ENCODE measurements at places on chromosomes 5 and 9.

DNA sequence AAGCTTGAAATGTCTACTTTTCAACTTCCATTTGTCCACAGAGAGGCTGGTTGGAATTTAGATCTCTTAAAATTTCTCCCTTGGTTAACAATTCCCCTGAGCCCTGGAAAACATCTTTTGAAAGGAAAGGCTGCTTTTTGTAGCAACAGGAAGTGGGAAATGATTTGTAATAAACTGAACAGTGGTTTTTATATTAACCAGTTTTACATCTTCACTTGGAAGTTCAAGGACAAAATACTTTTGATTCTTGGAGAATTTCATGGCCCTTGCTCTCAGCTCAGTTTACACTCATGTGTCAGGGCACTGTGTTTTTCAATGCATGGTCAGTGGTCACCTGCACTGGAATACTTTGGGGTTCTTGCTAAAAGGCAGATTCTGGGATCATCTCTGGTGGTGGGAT, 9.9 kb downstream of the MLANA start:
- no peak for DNase-seq

GRCh38 chr9:14327036-14327435, 13.1 kb upstream of the NFIB start:
- DNase-seq = no peak

GRCh38 chr5:172114875-172115422, 73.1 kb downstream of the STK10 start:
- no peak for DNase-seq

- no peak for DNase-seq
Measured at GRCh38 chr9:76608575-76609273, 149.7 kb downstream of the GCNT1 start.

DNA sequence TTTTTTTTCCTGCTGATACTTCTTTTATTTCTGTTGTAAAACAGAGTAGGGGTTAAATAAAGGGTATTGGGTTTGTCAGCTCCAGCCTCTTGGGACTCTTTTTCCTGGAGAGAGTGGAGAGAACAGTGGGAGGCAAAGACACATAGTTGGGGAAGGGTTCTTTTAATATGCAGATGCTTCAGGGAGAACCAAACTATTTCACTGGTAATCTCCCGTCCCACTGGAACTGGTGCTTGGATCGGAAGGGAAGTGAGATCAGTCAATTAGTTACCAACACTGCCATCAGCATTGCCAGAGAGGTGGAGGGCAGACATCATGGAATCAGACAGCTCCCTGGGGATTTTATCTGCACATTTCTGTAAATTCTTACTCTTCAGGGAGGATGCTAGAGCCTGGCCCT, 47.6 kb upstream of the ELOVL7 start:
- no peak for DNase-seq

DNA sequence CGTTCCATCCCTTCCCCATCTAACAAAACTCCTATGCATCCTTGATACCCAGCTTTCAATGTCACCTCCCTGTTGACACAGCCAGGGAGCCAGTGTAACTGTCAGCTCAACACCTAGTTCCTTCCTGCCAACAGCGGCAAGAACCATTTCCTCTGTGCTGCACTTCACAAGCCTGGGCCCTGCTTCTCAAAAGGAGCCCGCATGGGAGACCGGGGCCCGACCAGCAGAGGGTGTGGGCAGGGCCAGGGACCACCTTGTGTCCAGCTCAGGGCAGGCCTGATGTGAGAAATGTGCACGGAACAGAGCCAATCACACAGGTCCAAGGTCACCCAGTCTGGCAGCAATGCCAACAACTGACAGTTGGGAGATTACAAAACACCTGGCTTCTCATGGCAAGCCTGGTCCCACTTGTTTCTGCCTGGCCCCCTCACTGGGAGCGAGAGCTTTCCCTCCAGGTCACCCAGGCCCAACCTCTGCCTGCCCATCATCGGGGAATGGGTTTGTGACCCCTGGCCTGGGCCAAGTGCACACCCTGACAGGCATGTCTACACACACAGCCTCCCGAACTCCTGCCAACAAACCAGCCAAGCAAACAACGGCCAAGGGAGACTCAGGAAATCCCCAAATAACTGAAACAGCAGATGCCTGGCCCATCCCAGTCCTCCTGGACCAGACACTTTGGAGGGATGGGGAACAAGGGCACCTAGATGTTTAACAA, 3.1 kb downstream of the RNF44 start:
- DNase-seq = no peak

- DNase-seq = no peak
Measured at GRCh38 chr5:152400846-152401245, 4.2 kb downstream of the NMUR2 start.

GRCh38 chr9:4559261-4560182, 69.3 kb downstream of the SLC1A1 start:
- DNase-seq = no peak

GRCh38 chr5:125274211-125274610, 527.8 kb upstream of the ZNF608 start:
- no peak for DNase-seq

GRCh38 chr9:73132034-73132776, 19.5 kb upstream of the ANXA1 start:
- DNase-seq = peak; percentile 92

DNA sequence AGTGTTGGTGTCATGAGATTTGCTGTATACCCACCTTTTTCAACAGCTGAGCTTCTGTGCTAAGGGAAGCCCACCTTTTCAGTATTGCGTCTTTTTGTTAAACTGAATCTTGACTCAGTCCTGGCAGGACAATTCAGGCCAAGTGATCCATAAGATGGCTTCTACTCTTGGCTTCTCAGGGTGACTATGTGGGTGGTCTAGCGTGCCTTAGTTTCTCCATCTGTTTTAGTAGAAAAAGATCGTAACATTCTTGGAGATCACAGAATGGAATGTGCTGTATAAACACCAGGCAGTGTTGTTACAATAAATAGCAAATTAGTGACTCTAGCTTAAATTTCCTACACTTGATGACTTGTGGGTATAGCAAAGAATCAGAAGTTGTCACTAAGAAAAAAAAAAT, 66.6 kb downstream of the PCSK5 start:
- DNase-seq = no peak

- DNase-seq = no peak
Measured at GRCh38 chr5:67005737-67006499, 190.7 kb downstream of the CD180 start.

GRCh38 chr9:101047848-101048397, 19.4 kb downstream of the PLPPR1 start:
- no peak for DNase-seq

GRCh38 chr5:124512236-124512635, 234.2 kb downstream of the ZNF608 start:
- no peak for DNase-seq

DNA sequence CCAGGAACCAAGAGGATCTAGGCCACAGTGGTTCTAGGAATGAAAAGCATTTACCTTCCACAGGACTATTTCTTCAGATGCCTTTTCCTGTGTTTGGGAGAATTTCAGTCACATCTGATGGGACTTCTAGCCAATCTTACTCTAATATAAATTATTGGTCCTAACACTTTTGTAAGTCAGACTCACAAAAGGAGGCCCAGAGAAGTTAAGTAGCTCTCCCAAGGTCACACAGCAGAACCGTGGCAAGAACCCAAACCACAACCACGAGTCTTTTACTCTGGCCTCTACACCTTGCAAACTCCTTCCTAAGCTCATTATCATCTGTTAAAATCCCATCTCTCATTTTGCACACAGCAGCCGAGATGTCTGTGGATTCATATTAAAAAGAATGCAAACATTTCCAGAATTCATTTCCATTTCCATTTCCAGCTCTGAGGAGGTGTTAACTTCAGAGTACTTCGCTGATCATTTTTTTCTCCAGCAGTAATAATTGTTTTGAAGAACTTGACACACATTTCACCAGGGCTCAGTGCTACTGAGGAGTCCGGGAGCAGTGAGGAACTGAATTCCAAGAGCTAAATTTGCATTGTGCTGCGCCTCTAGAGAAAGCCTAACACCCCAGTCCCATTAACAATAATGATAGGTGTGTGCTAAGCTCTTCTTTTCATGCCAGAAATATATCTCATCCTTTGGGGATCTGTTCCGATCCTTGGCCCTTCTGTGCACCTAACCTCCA, 168.1 kb downstream of the SEMA6A start:
- DNase-seq = no peak

DNA sequence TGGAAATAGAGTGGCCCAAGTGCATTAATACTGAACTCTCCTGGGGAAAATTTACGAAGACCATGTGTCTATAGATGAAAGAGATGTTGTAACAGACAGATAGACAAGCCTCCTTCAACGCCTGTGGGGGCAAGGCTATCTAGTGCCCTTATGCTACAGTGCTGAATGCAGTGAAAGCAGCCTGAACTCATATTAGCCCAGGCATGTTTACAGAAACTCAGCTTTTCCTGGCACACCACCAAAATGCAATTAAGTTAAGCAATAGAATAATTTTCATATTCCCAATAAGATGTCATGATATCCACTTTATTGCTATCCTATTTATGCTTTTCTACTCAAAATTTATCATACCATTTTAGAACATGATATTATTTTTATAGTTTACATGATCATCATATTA, 277.0 kb downstream of the DIRAS2 start:
- DNase-seq = peak; percentile 94

DNA sequence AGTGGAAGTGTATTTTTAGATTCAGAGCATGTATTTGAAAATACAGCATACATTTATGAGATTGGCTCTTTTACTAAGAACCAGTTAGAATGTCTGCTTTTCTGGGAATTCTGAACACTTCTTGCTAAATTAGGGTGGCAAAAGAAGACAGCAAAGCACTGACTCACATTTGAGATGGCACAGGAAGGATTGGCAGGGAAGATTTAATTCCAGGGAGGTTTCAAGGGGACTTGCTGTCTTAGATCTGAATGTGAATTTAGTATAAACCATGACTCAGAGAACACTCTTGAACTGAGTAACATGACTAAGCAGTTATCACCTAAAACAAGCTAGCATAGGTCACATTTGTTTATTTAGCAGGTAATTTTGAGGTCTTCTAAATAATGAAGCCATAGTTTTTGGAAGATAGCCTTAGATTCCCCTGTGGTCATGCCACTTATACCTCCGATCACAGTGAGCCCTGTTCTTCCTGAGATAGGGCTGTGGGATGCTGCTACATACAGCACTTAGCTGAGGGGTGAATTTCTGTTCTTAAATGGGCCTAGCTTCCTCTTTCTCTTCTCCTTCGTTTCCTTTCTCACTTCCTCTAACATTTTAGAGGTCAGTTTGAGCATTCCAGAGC, 173.8 kb downstream of the PCSK1 start:
- DNase-seq = no peak

DNA sequence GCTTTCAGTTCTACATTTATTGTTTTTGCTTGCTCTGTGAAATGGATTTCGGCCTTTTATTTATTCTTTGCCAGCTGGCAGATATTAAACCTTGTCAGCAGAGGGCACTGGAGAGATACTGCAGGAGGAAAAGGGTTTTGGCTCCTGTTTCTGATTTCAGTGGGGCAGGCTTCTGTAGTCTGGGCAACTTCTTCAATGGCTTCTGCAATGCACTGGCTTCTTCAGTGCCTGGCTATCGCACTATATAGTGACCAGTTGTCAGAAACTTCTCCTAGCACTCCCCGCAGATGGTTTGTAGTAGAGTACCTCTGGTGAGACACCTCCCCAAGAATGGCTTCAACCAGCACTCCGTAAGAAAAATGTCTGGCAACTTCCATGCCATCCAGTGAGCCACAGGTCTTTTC, 3.2 kb upstream of the NFX1 start:
- peak; percentile 69 for DNase-seq

DNA sequence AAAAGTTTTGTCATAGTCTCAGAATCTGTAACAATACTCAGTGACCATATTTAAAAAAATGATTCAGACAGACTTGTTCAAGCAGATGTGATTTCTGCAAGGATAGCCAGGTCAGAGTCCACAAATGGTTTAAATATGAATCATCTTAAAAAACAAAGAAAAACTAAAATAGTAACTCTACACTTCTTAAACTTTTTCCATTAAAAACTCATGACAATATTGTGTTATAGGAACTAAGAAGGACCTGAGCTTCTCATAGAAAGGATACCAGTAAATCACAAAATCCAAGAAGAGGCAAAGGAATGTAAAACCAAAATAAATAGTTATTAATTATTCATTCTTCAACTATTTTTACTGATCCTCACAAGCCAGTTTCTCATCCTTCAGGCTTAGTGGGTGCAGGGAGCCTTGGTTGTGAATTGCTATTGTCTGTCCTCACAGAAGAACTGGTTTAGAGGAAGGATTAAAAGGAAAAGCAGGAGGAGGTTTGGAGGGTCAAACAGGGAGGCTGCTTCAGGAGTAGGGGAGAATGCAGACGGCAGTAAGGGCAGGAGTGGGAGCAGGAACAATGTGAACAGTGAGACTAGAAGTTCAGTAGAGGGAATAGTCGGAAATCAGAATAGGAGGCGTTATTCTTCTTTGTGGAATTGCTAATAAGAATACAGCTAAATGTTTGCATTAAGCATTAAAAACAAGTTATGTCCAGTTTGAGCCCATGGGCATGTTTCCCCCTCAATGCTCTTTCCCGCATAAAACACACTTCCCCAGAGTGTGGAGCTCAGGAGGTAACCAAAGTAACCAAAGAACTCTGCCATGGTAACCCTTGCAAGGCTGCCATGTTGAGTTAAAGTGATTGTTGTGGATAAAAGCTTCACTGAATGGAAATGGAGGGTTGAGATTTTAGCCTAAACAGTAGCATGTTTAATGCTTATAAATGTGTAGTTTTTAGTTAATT, 110.7 kb downstream of the CCDC192 start:
- no peak for DNase-seq

- DNase-seq = no peak
Measured at GRCh38 chr9:15101095-15101494, 190.9 kb upstream of the FREM1 start.

- no peak for DNase-seq
Measured at GRCh38 chr5:113194591-113194990, 218.0 kb downstream of the DCP2 start.

- no peak for DNase-seq
Measured at GRCh38 chr9:89639367-89639795, 34.6 kb downstream of the GADD45G start.

GRCh38 chr9:95724253-95724991, 151.1 kb upstream of the ERCC6L2 start:
- no peak for DNase-seq

DNA sequence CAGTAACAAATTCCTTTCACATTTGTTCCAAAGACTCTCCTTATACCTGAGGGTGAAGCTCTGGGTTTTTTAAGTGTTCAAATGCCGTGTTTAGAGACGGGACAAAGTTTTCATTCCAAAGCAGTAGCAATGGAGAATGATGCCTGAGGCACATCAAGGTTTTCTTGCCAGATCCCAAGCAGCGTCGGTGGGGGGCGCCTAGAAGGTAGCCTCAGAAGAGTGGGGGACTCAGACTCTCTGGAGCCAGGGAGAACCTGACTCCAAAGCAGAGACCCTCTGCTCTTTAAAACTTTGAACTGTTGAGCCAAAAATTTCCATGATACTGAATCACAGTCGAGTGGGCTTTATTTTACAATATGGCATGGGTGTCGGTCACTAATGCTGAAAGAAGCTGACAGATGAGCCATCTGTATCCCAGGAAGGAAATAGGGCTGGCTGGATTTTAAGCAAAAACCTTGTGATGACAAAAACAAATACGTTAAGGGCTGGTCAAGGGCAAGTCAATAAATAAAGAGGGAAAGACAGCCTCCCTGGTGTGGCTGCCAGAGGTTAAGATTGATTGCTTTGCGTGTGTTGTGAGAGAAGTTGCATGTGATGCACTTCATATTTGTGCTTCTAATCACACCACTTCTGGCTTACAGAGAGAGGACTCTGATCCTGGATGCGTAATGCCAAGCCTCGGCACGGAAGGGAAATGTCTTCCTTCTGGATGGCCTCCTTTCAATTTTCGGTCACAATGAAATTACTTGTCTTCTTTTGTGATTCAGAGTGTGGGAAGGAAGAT, 161.1 kb upstream of the EFNA5 start:
- DNase-seq = no peak
